Activated effector memory CD4-positive, alpha-beta T cell treated with anti-CD3 and anti-CD28 coated beads, Interleukin-2, amount 50 U/mL, for 16 hours (primary cell): ENCODE measurements at places on chromosomes 2 and 18.

DNA sequence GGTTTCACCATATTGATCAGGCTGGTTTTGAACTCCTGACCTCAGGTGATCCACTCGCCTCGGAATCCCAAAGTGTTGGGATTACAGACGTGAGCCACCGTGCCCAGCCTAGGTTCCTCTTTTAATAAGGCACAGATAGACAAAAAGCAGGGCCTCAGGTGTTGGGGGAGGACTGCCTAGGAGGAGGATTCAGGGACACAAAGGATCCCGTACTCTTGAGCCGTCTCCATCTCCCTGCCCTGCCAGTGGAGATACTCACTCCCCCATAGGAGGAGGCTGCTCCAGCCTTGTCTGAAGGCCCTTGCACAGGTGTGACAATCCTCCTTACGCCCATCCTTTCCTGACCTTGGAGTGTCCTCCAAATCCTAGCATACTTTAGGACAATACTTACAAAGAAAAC, 32.0 kb upstream of the TFCP2L1 start:
- peak; percentile 31 for DNase-seq

DNA sequence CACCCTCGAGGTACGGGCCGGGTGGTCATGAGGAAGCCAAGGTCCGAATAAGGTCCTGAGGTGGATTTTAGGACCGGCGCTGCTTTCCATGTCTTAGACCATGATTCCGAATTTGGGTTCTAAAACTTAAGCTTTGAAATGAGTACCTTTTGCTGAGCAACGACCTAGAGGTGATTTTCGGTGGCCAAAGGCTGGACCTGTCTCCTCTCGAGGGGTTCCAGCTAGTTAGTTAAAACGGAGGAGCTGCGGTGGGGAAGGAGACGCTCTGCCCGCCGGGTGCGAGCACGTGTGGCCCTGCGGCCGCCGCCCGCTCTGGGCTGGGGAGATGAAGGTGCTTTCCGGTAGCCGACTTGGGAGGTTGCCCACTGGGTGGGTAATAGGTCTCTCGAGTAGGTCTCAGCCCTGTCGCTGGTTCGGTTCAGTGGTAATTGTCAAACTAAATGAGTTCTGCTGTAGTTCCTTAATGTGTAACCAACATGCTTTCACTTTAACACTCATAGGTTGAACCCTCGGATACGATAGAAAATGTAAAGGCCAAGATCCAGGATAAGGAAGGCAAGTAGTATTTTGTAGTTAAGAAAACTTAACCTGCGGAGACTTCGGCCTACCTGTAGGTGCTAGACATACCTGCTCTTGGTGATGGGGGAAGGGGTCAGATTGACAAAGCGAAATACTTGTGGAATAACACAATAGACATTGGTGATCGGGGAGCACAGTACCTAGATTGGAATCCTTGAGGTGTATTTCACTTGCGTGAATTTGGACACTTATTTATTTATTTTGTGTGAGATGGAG, 572 bp downstream of the RPS27A start:
- DNase-seq: peak; percentile 87

DNA sequence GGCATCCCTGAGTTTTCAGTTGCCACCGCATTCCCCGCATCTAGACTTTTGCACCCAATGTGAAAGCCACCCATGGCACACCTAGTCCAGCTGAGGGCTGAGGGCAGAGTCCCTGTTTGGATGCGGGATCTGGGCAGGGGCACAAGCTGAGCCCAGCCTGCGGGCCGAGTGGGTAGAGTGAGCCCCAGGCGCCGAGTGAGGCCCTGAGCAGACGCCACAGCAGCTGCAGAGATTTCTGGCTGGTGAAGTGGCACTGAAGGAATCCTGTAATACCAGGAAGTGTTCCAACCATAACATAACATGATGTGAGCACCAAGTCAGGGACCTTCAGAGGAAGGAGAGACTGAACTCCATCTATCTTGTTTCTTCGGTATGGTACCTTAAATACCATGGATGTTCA, 27.7 kb upstream of the FRZB start:
- DNase-seq: no peak

DNA sequence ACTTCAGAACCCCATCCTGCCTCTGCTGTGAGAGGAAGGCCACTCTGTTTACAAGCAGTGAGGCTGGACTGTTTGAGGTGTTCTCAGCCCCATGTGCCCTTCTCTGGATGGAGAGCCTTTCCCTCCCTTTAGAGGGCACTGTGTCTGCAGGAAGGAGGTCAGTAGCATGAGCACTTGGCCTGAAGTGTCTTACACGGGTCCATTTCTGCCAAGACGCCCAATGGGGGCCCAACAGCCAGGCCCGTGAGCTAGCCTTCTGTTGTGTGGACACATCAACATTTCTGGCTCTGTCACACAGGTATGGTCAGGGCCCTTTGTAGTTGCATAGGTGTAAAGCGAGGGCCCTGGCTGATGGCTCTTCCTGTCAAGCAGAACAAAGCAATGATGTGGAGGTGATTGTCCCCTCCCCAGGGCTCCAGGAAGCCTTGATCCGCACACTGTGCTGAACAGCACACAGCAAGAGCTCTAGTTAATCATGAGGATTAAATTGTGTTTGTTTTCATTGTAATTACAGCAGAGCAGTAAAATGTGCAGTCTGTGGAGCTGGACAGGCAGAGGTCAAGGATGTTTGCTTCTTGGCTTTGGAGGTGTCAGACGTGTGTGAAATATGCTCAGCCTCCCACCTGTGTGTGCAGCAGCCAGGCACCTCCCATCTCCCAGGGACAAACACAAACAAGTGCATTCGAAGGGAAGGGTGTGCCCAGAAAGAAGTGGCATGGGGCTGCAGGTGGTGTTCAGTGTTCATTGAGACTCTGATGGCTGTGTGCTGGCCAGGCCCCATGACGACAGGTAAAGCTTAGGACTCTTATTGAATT, 132.1 kb downstream of the SH3RF3 start:
- DNase-seq: peak; percentile 50

GRCh38 chr2:67733517-67733916, 329.3 kb downstream of the C1D start:
- no peak for DNase-seq

GRCh38 chr2:48715042-48715899, 40.3 kb downstream of the LHCGR start:
- no peak for DNase-seq

DNA sequence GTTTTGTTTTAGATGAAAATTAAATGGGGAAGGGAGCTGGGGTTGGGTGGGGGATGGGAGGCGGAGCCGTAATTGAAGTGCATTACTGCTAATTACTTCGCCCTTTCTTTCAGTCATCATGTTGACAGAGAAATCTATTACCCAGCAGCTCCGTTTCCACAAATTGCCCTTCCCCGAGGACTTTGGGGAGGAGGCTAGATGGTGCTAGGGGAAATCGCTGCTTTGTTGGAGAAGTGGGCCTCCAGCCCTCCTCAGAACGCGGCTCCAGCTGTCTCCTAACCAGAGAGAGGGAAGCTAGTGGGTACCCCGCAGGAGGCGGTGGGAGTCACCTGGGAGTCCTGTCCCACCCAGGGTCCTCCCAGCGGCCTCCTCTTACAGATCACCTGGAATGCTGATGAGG, 130.9 kb upstream of the MYCN start:
- DNase-seq: no peak

GRCh38 chr18:35099911-35100310, 58.7 kb downstream of the MAPRE2 start:
- DNase-seq: no peak

DNA sequence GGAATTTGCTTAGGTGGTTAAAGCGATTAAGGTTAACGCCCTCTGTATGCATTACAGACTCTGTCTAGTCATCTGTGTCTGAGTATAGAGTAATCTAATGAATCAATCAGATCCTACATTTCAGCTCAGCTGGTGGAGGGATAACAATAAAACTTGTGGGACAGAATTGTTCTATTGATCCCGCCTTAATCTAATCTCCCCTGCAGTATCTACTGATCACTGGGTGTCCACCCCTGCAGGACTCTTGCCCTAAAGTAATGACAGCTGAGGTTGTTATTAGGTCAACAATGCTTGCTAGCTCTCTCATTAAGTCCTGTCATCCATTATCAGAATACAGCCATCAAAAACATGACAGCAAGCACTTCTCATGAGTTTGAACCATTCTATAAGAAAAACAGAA, 462.6 kb upstream of the TMEFF2 start:
- DNase-seq: no peak

DNA sequence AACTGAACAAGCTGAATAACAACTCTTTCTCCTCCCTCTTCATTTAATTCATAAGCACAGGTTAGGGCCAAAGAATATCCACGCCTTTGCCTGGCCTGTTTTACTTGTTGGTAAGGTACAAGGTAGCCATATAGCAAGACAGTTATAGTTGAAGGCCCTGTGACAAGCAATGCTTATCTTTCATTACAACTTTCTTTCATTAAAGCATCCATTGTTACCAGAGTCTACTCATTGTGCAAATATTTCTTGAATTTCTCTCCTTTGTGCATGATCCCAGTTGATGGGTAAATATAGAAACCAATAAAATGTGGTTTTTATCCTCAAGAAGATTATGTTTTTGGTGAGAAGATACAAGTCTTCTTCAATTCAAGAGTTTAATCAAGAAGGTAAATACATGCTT, 140.2 kb downstream of the UBE2E3 start:
- no peak for DNase-seq

DNA sequence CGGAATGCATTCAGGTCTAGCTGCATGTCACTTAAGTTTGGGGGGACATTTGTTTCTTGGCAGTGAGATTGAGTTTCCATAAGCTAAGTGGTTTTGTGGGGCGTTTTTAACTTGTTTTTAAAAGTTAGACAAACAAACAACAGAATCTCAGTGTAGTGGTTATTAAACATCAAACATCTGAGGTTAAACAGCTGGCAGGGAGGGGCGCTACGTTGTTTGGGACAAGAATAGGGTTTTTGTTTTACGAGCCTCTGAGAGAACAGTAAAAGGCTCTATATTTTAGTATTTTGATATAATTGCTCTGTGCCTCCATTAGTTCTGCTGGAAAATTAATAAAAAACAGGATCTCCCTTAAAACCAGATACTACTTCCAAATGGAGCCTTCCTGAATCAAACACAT, 41.6 kb upstream of the TMEM177 start:
- no peak for DNase-seq

GRCh38 chr2:40353231-40353630, 98.7 kb downstream of the SLC8A1 start:
- DNase-seq: no peak

DNA sequence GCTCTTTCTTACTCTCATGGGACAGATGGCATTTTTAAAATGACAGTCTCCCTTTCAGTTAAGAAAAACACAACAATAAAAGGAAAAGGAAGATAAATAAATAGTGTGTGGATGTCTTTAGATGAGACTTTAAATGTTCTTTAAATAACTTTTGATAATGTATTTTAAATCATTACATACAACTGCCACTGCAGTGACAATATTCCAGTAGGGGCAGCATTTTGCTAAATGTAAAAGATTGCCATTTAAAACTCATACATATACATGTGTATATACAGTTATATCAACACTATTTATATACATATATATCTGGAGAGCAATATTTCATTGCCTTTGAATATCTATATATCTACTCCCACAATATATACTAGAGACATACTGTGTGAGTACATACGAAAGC, 90.7 kb downstream of the INO80D start:
- DNase-seq: no peak
